ENCODE measurements at places on chromosomes 7 and 10. TPM values are rescaled to one million over a fixed set of nuclear protein-coding genes. Genes with fewer than 3 reads are reported as not detected.

RAB19 gene
- not detected for total RNA-seq

VAX1 gene
- total RNA-seq: not detected

KDM7A gene
- total RNA-seq: 7.2 TPM

NRG3 gene
- not detected for total RNA-seq

All from Karpas-422 (cell line).